T-helper 22 cell (primary cell): ENCODE measurements at places on chromosomes 11 and 22.

GRCh38 chr11:93757924-93758865, 16.7 kb downstream of the C11orf54 start:
- DNase-seq = no peak

GRCh38 chr22:35010543-35010942, 55.4 kb upstream of the ISX start:
- no peak for DNase-seq

- no peak for DNase-seq
Measured at GRCh38 chr11:21414953-21415352, 745.6 kb downstream of the NELL1 start.

GRCh38 chr11:130300567-130300966, 14.2 kb downstream of the ZBTB44 start:
- DNase-seq = no peak

GRCh38 chr22:42229455-42230149, 40.9 kb downstream of the TCF20 start:
- no peak for DNase-seq

DNA sequence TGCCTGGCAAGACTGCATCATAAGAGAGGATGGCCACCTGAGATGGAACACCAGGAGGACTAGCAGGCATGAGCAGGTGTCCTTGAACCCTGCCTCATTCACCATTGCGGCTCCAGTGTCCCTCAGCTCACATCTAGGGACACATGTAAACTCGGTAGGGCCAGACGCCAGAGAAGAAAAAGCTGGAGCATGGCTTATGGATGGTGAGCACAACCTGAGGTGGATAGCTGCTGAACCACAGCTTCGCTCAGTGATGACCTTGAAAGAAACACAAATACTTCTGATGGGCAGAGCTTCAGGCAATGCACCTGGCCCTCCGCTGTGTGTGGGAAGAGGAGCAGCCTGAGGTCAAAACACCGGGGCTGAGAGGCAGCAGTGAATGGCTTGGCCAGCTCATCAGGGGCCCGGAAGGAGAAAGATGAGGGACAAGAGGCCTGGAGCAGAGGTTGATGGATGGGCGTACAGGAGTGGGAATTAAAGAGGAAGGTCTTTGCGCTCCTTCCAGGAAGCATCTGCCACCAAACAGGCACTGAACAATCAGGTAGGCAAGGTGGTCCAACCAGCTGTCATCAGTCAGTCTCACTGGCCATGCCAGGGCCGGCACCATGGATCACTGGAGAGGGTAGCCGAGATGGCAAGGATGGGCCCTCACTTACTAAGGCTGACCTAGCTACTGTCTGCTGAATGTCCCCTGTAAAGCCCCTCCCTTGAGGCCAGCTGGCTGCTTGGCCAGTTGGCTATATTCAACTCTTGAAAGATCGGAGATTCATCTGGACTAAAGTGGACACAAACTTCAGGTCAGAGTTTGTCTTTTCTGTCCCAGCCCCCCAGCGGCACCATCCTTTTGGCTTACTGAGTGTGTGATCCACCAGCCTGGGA, 89.7 kb downstream of the MYEOV start:
- no peak for DNase-seq

DNA sequence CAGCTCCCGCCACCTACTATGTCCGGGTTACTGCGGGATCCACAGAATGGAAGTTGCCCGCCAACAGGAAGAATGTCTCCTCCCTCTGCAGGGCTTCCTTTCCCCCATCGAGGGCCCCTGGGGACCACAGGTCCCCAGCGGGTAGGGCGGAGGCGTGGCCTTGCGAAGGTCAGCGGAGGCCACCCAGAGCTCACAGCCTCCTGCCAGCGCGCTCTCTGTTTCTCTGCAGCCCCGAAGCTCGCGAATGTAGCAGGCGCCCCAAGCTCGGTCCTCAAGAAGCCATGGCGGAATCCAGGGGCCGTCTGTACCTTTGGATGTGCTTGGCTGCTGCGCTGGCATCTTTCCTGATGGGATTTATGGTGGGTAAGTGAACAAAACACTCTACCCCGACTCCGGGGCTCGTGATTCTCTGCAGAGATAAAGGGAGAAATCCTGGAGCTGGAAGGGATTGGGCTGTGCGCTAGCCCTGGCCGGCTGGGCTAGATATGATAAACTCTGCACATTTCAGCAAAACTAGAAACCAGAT, at the start of gene NAALAD2:
NAALAD2 (plus strand) TSS at position 186 of the 526 bp plus-strand sequence; CDS start at position 282, 96 bp downstream.
- no peak for DNase-seq

DNA sequence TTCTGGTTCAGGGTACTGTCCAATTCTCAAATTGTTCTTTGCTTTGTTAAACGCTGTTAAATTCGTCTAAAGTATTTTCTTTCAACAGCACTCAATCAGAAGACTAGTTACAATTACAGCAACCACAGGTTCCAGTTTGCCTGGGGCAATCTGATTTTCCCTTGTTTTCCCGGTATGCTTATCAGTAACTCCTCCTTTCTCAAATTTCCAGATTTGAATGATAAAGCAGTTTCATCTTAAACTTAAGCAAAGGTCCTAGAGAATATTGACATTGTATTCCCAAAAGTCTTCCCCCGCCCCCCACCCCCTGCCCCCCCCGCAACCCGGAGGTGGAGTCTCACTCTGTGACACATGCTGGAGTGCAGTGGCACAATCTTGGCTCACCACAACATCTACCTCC, 10.5 kb upstream of the USP28 start:
- no peak for DNase-seq

DNA sequence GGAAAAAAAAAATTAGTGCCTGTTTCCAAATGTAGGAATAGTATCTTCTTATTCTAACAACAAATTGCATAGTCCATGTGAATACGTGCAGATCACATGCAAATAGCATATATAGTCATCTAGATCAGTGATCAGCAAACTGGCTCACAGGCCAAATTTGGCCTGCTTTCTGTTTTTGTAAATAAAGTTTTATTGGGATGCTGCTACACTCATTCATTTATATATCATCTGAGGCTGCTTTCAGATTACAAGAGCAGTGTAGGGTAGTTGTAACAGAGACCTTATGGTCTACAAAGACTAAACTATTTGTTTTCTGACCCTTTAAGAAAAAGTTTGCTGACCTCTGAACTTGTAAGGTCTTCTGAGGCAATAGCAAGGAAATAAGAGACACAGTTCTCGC, 65.6 kb downstream of the SFI1 start:
- no peak for DNase-seq

DNA sequence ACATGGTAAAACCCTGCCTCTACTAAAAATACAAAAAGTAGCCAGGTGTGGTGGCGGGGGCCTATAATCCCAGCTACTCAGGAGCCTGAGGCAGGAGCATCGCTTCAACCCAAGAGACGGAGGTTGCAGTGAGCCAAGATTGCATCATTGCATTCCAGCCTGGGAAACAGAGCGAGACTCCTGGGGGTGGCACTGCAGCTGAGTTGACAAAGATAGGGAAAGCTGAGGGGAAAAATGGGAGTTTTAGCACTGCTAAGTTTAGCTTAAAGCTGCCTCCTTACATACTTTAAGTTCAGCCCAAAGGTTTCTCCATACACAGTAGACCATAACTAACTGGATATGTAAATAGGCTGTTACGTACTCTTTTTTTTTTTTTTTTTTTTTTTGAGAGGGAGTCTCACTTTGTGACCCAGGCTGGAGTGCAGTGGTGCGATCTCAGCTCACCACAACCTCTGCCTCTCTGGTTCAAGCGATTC, 9.0 kb upstream of the USP28 start:
- DNase-seq = no peak

DNA sequence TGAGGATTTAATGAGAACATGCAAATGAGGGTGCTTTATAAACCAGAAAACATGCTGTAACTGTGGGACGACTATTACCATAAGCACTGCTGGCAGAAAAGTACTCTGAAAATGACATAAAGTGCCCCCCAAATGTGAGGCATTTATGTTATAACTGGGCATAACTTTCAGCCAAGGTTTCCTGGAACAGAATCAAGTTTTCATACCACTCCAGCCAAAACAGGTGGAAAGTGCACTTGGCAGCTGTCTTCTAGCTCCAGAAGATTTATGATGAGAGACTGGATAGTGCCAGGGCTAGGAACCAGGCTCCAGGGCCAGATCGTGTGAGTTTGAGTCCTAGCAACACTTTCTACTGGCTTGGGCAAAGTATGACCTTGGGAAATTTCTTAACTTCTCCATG, 339.2 kb downstream of the TENM4 start:
- no peak for DNase-seq

DNA sequence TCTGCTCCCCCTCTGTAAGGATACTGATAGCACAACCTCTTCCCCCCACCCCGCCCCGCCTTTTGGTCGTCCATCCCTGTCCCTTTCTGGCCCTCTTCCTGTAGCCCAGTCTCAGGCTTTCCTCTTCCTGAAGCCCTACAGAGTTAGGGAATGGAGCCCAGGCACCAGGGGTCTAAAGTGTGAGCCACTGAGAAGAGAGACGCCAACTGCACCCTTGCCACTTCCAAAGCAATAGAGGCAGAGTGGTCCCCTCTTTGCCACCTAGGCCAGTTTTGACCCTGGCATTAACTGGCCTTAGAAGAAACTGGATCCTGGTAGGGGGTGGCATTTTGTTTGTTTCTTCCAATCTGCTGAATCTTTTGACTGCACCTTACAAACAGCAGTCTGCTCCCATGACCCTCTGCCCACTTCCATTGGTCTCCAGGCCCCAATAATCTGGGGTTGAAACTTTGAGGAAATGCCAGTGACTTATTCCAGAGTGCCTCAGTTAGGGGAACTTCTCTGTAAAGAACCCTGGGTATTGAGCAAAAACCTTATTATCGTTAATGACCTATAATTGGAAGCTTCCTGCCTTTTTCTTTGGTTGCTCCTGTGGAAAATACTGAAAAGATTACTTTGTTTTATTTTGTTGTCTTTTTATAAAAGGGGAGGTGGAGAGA, 9.7 kb upstream of the GRK2 start:
- no peak for DNase-seq

GRCh38 chr11:35133656-35134055, 5.3 kb upstream of the CD44 start:
- DNase-seq = no peak

DNA sequence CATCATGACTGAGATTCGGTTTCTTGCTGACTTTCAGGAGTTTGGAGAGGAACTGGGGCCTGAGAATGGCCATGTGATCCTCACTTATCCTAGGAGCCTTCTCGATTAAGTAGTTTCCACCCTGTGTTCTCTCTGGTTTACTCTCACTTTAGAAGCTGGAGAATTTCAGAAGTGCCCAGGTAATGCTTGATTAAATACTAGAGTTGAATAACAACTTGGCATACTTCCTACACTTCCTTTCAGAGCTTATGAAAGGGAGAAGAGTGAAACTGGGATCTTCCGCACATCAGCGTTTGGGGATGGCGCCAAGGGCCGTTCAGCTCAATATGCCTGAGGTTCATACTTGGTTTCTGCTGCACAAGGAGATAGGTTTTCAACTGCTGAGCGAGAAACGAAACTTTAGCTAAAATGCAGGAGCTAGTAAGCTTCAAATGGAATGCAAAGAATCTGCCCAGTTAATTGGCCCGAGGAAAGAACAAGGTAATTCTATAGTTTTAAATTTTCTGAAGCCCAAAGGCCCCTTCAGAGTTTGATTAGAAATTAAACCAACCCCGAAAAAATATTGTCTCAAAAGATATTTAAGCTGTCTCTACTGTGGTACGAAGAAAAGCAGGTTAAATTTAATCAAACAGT, 823 bp upstream of the MUC15 start:
- no peak for DNase-seq

- no peak for DNase-seq
Measured at GRCh38 chr11:33835143-33835878, 56.6 kb downstream of the LMO2 start.

GRCh38 chr11:14111496-14111895, 149.0 kb downstream of the SPON1 start:
- no peak for DNase-seq

- no peak for DNase-seq
Measured at GRCh38 chr11:32231909-32232493, 141.1 kb downstream of the RCN1 start.

GRCh38 chr11:61747192-61747966, 5.1 kb upstream of the MYRF start:
- DNase-seq = no peak

GRCh38 chr22:24693379-24693778, 81.1 kb downstream of the PIWIL3 start:
- no peak for DNase-seq

- DNase-seq = no peak
Measured at GRCh38 chr11:17541330-17541885, 2.8 kb downstream of the USH1C start.

GRCh38 chr11:9888938-9889337, 225.1 kb downstream of the SWAP70 start:
- no peak for DNase-seq

GRCh38 chr11:102436561-102436960, 16.0 kb downstream of the TMEM123 start:
- no peak for DNase-seq

- no peak for DNase-seq
Measured at GRCh38 chr22:46290121-46290842, 6.4 kb upstream of the GTSE1 start.

- DNase-seq = no peak
Measured at GRCh38 chr22:41848468-41848867, 15.6 kb downstream of the SREBF2 start.

DNA sequence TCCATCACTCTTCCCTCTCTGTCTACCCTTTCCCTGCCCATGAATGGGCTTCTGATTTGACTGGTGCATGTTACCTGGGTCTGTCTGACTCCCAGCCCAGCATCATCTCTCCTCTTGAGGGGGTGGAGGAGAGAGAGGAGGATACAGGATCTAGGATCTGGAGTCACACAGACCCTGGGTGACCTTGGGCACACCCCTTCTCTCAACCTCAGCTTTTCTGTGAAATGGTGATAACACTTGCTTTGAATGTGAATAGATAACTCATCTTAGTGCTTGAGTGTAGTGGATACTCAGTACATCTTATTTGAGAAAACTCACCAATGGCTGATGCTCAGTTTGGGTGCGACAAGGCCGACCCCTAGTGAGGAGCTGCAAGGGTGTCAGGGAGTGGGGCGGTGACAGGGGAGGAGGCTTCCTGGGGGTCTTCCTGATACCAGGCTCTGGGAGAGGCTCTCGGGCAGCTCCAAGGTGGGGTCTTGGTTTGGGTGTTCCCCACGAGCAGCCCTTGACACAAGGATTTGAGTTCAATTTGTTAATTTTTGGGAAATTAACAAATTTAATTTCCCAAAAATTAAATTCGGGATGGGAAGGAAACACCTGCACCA, 9.0 kb downstream of the INCENP start:
- DNase-seq = no peak

DNA sequence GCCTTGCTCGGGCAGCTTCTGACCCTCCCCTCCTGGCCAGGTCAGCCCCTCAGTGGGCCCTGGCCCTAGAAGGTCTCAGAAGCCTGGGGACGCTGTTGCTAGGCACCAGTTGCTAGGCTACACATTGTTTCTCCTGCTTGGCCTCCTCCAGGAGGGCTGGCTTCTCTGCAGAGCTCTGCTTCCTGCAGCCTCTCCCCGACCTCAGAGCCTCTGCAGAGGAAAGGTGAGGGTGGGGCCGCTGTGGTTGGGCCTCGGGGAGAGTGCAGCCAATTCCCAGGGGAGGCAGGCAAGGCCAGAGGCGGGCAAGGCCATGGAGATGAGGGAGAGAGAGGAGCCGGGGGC, 27.6 kb upstream of the LRRC10B start:
- DNase-seq = no peak
